NT2/D1 (cell line): ENCODE measurements at places on chromosomes 2 and 18.
A peak's percentile ranks its signal among the peaks of the same experiment; 100 is the strongest.

DNA sequence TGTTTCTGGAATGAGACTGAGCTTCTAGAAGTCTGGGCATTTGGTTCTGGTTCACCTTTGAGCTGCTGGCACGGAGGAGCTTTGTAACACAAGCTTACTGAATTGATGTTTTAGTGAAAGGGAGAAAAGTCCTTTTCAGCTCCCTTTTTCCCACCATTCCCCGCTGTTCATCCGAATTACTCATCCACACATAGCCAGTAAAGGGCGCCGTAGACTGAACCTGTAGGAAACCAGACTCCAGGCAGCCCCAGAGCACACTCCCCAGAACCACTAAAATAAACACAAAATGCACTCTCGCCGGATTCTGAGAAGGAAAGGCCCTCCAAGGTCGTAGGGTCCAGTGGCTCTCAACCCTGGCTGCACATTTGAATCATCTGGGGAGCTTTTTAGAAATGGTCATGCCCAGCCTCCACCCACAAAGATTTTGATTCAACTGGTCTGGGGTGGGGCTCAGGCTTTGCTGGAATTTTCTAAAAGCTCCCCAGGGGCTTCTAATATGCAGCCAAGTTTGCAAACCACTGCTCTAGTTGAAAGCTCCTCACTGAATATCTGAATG is 29.6 kb downstream of the TCF7L1 start:
- DNase-seq = no peak

GRCh38 chr2:149080971-149081370 is 42.5 kb downstream of the LYPD6B start:
- DNase-seq = peak; percentile 55

- no peak for DNase-seq
Measured at GRCh38 chr2:55116966-55117365, 66.7 kb upstream of the RTN4 start.

GRCh38 chr2:55010149-55010591 is 40.1 kb downstream of the RTN4 start:
- no peak for DNase-seq

DNA sequence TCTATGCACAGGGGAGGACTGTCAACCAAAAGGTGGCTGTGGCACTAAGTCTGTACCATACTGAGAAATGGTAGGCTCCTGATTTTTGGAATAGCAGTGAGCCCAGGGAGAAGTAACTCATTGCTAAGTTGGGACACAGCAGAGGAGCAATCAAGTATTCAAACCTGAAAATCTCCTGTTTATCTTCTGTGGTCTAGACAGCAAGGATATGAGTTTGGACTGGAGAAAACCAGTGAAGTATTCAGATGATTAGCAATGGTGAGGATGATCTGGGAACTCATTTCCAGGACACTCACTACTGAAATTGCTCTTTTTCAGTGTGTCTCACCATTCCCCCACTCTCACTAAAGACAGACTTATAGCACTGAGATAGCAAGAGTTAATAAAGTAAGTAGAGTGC is 112.0 kb downstream of the GULP1 start:
- DNase-seq = no peak

- DNase-seq = no peak
Measured at GRCh38 chr2:51722311-51722710, 690.4 kb upstream of the NRXN1 start.

- no peak for DNase-seq
Measured at GRCh38 chr2:48750128-48750739, 5.3 kb downstream of the LHCGR start.
